ENCODE measurements at places on chromosomes 7 and 10.

DNA sequence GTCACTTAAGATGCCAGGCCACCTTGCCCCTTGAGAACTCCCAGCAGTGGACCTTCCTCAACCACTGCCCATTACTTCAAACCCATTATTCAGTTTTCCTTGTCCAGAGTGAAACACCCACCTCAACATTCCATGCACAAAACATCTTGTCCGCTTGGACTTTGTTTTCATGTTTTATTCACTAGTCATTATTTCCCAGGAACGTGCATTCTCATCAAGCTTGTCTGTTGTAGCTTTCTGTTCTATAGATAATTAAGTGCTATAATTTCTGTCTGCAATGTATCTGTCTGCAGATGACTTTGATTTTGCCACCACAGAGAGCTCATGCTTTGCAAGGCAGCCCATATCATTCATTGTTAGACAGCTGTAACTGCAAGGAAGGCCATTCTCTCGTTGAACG is 117.4 kb downstream of the RAB18 start:
- no peak for DNase-seq

GRCh38 chr10:112953174-112954159 is 3.4 kb downstream of the TCF7L2 start:
- no peak for DNase-seq

- no peak for DNase-seq
These were observed 79.8 kb upstream of the ARID5B start for GRCh38 chr10:61821693-61822092.

- no peak for DNase-seq
These were observed 460.2 kb downstream of the GRM8 start for GRCh38 chr7:126792521-126792920.

- DNase-seq, result no peak
These were observed 24.4 kb upstream of the CTAGE4 start for GRCh38 chr7:144158861-144159260.

DNA sequence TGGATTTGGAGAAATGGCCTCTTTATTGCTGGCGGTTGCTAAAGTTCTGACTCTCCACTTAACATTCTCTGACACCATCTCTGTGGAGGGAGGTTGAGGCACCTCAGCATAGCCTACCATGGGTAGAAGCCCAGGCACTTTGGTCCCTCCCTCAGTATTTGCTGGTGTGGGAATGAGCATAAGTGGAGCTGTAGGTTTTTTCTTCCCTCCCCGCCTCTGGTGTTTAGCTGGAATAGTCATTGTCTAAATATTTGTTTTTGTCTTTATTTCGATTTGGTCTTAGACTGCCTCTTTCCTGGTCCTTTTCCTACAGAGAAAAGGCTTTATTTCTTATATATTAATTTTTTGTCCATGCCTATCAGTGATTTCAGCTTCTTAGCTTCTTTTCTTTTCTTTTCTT is 203.4 kb upstream of the AGR3 start:
- DNase-seq, result no peak

DNA sequence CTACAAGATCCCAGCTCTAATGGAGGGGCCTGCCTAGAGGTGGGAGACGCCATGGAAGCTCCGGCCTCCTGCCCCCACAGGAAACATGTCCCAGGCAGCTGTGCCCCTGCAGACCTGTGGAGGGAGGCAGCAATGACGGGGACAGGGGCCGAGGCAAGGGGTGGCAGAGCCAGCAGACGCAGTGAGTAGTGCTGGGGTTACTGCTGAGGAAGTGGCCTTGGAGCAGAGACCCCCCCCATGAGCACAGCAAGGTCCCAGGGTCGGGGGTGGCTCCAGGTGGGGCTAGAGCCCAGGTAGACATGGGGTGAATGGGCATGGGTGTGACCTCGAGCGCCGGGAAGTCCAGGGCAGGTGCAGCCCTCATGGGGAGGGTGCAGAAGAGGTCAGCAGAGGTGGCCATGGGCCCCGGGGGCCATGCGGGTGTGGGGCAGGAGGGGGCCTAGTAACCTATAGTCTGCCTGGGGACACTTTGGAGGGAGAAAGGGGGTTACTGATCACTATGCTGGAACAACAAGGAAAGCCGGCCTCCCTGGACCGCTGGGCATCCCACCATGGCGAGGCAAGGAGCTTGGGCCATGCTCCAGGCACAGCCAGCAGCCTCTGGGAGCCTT is 45.5 kb downstream of the JAKMIP3 start:
- no peak for DNase-seq

GRCh38 chr10:4576206-4576605 is 249.8 kb upstream of the AKR1E2 start:
- no peak for DNase-seq

DNA sequence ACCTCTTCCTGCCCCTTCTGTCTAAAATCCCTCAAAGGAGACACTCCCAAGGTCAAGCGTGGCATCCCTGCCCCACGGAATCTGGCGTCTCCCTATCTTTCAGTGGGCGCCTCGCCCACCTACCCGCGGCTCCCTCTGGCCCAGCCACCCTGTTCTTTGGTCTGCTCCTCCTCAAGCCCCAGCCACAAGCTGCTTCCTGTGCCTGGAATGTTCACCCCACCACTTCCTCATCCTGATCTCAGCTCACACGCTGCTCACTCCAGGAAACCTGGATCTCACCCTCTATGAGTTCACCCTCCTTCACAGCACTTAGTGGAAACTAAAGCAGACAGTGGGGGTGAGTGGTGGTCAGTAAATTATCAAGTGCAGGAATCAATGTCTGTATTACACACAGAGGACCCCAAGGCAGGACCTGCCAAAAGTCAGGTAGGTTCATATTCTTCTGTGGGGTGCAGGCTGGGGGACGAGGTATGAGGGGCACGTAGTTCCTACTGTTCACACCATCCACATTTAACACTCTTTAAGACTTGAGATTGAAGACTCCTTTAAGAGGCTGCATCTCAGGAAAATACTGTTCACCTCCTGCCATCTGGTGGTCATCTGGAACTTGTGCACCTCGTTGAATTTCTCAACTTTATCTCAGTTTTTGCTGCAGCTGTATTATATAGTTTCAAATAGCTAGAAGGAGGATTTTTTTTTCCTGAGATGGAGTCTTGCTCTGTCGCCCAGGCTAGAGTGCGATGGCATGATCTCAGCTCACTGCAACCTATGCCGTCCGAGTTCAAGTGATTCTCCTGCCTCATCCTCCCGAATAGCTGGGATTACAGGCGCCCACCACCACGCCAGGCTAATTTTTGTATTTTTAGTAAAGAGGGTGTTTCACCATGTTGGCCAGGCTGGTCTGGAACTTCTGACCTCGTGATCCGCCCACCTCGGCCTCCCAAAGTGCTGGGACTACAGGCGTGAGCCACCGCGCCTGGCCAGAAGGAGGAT is 166.6 kb downstream of the ARHGAP21 start:
- no peak for DNase-seq

- DNase-seq, result peak; percentile 64
These were observed 63.2 kb downstream of the PRKCQ start for GRCh38 chr10:6516929-6517284.

GRCh38 chr7:119925581-119926289 is 347.2 kb upstream of the KCND2 start:
- DNase-seq, result no peak

DNA sequence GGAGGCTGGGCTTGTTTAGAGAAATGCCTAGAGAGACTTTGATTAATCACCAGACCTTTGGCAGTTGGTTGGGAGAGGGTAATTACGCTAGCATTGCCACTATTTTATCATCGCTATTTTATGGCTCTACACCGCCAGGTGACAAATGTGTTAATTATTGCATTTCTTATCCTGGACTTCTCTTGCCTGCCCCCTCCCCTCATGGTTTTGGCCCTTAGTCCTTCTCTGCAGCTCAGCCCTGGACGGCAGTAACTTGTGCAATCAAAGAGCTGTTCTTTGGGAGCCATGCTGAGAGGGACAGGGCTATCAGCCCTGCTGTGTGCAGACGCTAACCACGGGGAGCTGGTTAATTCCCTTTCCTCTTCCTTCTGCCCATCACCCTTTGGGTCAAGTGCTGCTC is 585.0 kb downstream of the AUTS2 start:
- DNase-seq, result no peak

DNA sequence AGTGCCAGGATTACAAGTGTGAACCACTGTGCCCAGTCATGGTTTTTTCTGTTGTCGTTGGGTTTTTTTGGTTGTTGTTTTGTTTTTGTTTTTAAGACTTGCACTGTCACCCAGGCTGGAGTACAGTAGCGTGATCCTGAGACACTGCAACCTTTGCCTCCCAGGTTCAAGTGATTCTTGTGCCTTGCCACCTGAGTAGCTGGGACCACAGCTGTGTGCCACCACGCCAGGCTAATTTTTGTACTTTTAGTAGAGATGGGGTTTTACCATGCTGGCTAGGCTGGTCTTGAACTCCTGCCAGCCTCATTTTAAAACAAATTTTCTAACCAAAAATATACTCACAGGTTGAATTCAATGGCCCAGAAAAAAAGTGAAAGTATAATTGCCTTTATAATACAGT is 174.1 kb downstream of the AHR start:
- no peak for DNase-seq

DNA sequence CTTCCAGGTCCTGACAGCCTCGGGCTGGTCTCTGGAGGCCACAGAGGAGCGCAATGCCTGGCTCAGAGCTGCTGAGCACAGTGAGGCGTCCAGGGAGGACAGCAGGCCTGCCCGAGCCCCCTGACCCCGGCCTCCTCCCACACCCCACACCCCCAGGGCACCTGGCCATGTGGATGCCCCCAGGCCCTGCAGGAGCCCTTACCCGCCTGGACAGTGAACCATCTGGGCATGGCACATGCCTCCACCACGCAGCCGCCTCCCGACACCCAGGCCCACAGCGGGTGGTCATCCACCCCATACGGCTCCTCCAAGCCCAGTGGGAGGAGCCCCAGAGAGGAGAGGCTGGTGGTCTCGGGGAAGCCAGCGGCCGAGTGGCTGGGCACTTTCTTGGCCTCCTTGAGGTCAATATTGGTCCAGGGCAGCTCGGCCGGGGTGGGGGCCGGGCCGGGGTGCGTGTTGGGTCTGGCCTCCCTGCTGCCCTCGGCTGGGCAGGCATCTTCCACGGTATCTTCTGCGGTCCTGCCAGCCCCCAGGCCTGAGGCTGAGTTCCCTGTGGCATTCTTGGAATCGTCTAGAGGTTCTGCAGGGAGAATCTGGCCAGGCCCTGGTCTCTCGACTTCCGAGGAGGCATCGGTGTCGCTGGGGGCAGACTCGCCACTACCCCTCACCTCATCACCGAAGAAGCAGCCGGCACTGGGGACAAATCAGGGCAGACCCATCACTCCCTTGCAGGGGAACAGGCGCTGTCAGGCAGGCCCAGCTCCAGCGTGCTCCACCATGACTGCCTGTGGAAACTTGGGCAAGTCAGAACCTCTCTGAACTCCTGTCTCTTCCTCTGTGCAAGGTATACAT is 18.6 kb downstream of the TECPR1 start:
- DNase-seq, result no peak

DNA sequence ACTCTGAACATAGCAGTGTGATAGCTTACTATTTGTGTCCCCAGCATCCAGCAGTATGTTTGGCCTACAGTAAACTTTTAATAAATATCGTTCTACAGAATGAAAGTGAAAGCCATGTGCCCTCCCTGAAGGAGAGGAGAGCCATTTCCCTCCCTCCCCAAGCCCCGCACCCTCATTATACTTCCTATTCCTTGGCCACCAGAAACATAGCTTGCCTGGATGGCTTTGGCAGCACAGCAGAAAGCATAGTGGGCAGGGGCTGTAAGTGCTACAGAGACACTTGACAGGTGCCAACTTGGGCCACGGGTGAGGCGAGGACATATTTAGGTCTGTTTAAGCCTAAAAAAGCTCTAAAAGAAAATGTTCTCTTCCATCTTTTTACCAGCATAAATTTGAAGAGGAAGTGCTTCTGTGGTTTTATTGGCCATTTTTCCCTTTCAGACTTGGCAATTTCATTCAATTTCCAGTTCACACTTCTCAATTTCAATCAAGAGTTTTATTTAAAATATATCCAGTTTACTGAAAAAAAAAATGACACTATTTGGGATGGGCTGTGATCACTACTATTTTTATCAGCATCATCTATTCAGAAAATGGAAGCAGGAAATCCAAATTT is 12.7 kb downstream of the HHEX start:
- no peak for DNase-seq

DNA sequence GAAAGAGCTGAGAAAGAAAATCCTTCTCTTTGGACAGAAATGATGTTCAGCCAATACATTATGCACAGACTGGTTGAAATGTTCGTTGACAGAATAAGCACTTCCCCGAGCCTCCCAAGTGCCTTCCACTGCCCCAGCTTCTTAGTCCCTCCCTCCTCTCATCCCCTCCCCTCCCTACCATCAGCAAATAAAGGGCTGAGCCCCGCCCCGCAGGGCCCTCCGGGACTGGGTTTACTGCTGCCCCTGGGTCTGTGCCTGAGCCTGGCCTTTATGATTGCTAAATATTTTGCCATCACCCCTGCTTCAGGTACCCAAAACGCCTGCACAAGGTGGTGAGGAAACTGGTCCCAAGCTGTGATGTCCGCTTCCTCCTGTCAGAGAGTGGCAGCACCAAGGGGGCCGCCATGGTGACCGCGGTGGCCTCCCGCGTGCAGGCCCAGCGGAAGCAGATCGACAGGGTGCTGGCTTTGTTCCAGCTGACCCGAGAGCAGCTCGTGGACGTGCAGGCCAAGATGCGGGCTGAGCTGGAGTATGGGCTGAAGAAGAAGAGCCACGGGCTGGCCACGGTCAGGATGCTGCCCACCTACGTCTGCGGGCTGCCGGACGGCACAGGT is 28.1 kb downstream of the HKDC1 start:
- no peak for DNase-seq

DNA sequence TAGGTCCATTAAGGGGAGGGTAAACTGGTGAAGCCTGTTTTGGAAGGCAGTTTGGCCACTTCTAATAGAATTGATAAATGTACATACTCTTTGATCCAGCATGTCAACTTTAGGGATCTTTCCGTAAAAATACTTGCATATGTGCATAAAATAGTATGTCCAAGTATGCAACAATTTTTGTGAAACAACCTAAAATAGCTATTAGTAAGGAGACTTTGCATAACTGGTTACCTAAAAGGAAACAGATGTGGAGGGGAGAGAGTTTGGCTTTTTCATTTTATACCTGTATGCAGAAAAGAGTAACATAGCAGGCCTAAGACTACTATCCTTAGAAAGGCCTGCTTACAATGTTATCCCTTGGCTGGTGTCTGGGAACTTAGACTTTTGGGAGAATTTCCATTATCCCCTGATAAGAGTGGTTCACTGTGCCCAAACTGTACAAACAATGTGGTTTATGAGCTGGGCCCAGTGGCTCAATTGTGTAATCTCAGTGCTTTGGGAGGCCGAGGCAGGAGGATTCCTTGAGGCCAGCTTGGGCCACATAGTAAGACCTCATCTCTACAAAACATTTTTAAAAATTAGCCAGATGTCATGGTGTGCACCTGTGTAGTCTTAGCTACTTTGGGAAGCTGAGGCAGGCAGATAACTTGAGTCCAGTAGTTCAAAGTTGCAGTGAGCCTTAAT is 21.3 kb downstream of the PTPN12 start:
- DNase-seq, result no peak

- DNase-seq, result peak; percentile 85
These were observed 17.4 kb downstream of the PSPH start for GRCh38 chr7:56033671-56034432.

- DNase-seq, result no peak
These were observed 393.7 kb upstream of the MBL2 start for GRCh38 chr10:53166325-53166724.

DNA sequence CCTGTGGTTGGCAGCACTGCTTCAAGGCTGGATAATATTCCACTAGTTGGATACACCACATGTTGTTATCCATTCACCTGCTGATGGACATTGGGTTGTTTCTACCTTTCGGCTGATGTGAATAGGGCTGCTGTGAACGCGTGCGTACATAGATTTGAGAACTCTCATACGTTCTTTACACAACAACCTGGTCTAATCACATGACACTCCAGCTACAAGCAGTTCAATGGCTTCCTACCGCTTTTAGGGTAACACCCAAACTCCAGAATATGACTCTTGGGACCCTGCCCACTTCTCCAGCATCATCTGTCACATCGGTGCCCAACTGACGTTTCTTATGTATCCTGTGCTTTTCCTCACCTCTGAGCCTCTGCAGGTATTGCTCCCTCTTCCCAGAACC is 114.6 kb downstream of the ABLIM1 start:
- DNase-seq, result no peak

Data from CD4-positive, alpha-beta T cell (primary cell).